ENCODE measurements at places on chromosomes 2 and 18.

DNA sequence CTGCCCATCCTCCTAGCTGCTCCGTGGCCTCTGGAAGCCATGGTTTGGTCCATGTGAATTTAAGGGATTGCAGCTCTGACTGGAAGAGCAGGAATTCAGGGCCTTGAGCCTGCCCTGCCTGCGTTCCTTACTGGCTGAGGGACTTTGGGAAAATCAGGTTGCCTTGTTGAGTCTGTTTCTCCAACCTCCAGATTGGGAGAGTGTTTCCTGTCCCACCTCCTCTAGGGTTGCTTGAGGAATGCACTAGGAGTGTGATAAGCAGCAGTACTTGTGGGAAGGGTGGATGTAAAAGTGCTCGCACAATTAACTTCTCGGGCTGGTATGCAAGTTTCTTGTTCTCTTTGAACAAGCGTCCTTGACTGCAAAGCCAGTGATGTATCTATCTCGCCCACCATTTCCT lies 84.4 kb upstream of the YWHAQ start:
- no peak for DNase-seq

GRCh38 chr2:75627902-75628504 lies 18.6 kb upstream of the MRPL19 start:
- DNase-seq = no peak

DNA sequence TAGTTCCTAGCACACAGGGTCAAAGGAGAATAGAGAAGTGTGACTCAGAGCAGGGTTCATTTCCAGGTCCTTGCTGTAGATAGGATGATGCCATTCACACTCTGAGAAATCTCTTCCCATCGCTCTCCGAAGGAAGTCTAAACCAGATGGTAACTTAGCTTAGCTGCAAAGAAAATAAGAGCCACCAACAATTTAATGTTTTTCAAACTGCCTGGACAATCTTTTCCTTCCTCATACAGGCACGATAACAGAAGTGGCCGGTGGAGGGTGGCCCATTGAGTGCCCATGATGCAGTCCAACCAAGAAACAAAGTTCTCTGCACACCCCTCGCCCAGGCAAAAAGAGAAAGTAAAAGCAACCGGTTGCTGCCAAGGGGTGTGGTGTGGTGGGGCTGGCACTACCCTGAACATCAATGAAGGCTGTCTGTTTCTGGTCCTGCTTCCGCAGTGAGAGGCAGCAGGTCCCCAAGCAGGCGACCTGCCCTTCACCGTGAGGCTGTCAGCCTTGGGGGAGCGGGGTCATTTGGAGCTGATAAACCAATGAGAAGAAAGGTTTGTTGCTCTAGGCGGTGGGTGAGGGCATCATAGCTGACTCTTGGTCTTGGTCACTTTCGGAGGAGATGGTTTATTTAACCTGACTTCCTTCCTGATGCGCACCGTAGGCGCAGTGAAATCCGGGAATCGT lies 105.6 kb upstream of the CD302 start:
- DNase-seq = no peak

- DNase-seq = no peak
These were observed 751.3 kb downstream of the SOCS6 start for GRCh38 chr18:71040161-71040560.

DNA sequence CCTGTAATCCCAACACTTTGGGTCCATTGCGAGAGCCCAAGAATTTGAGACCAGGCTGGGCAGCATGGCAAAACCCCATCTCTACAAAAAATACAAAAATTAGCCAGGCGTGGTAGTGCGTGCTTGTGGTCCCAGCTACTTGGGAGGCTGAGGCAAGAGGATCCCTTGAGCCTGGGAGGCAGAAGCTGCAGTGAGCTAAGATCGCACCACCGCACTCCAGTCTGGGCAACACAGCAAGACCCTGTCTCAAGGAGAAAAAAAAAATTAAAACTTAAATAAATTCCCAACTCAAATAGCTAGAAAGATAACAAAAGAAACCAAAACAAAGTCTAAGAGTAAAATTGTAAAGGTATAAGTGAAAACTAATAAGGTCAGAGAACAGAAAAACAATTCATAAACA lies 6.2 kb downstream of the ASXL2 start:
- DNase-seq = no peak

- DNase-seq = no peak
These were observed 8.3 kb upstream of the ZC3H15 start for GRCh38 chr2:186477790-186478189.

DNA sequence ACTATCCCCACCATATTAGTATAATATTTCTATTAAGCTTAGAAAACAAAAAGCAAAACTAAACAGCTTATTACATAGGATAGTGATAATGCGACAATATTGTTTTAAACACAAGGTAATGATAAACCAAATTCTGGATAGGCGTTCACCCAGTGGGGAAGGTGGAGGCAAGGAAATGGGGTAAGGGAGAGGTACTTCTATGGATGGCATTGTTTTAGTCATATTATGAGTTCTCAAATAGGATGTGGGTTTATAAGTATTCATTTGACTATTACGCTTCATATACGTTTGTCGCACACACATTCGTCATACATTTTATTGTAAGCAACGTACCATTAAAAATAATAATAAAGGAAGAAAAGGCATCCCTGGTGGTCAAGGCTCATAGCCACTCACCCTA lies 88.8 kb upstream of the DNMT3A start:
- DNase-seq = no peak

- DNase-seq = no peak
These were observed 126.9 kb upstream of the TLK1 start for GRCh38 chr2:171287611-171288010.

GRCh38 chr2:19739256-19739655 lies 162.5 kb downstream of the TTC32 start:
- no peak for DNase-seq

DNA sequence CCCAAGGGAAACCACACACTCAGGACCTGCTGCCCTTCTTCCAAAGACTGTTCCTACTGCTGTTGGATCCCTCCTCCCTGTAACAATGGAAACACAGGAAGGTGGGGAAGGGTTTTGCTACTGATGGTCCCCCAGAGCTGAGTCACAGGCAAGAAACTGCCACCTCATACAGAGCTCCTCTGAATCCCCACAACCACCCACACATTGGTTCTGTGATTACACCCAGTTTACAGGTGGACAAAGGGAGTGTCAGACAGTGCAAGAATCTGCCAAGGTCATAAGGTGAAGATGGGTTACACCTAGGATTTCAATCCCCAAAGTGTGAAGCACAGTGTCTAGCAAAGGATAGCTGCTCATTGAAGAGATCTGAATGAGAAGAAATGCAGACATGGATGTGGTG lies 141.7 kb upstream of the LMAN1 start:
- no peak for DNase-seq
